ENCODE measurements at places on chromosomes 12 and 14.

- DNase-seq: no peak
Observed at GRCh38 chr12:89405626-89406345, 53.5 kb upstream of the DUSP6 start.

DNA sequence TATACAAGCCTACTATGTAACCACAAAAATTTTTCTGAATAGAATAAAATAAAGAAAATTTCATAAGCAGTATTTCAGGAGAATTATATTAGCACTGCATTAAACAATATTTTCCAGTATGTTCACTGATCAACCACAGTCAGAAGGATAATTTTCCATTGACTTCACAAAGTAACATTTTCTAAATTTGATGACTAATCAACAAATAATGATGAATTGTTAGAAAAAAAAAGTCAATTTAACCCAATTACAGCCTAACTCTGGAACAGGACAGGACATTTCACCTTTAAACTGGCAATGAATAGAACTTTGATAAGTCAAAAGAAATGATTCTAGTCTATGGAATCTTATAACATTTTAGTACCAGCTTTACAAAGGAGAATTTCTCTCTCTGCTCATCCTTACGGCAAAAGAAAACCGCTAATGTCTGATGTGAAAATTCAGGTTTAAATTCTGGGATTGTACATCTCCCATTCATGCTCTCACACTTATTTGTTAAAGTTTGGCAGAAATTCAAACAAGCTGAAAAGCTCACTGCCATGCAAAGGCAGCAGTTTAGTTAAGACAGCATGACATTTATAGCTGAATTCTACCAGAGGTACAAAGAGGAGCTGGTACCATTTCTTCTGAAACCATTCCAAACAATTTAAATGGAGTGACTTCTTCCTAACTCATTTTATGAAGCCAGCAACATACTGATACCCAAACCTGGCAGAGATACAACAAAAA, 84.5 kb downstream of the MDGA2 start:
- DNase-seq: no peak

DNA sequence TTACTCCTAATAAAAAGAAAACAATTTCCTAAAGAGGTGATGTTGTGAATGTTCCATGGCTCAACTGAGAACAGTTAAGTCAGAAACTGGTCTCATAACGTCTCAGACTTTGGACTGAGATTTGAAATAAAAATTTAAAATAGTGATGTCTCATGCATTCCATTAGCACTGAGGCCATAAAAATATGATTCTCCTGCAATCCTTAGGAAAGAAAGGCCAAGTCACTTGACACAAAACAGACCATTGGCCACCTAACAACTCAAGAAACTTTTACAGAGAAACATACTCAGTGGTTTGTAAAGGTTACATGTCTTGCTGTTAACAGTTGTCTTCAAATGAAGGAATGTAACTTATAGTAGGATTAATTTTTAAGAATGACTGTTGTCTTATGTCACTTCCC, 58.1 kb downstream of the STAB2 start:
- no peak for DNase-seq

GRCh38 chr12:291153-291723, 28.6 kb upstream of the SLC6A13 start:
- DNase-seq: no peak

DNA sequence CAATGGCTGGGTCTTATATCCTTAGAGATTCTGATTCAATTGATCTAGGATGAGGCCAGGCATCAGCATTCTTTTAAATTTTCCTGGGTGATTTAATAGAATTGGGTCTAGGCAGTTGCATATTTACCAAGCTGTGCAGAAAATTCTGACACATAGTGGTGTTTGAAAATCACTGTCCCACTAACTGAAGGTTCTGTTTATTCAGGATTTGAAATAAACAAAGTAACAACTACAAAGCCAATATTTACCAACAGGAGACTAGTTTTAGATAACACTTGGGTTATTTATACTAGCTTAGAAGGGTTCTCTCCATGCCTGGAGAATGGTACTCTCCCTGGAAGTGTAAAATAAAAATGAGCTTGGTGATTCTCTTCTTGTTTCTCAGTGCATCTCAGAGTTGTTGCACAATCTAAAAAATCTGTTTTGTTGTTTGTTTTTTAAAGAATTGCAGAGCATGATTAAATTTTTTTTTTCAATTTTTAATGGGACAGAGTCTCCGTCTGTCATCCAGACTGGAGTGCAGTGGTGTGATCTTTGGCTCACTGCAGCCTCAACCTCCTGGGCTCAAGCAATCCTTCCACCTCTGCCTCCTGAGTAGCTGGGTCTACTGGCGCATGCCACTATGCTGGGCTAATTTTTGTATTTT, 16.9 kb downstream of the BEST3 start:
- no peak for DNase-seq

- DNase-seq: no peak
Observed at GRCh38 chr12:45880533-45880932, 109.8 kb downstream of the SCAF11 start.

- no peak for DNase-seq
Observed at GRCh38 chr14:64324895-64325294, 30.7 kb upstream of the ESR2 start.

All from AG04450 (cell line).